ENCODE measurements at places on chromosomes 1 and 21. TPM values are rescaled to one million over a fixed set of nuclear protein-coding genes. Genes with fewer than 3 reads are reported as not detected.

SPRR3 gene
- not detected for total RNA-seq

FAM72B gene
- 9.0 TPM for total RNA-seq

LPAR3 gene
- total RNA-seq = 0.35 TPM

GNG4 gene
- total RNA-seq = 16.2 TPM

RABIF gene
- total RNA-seq = 14.6 TPM

DISC1 gene
- total RNA-seq = 0.21 TPM

MPL gene
- total RNA-seq = 0.31 TPM

FMO2 gene
- total RNA-seq = not detected

EDN2 gene
- 4.7 TPM for total RNA-seq

TRNP1 gene
- total RNA-seq = 211 TPM

HSD3B1 gene
- total RNA-seq = not detected

ELF3 gene
- total RNA-seq = 217 TPM

DMBX1 gene
- total RNA-seq = 0.71 TPM

SPATA45 gene
- not detected for total RNA-seq

GNAT2 gene
- total RNA-seq = not detected

RAB3B gene
- 5.5 TPM for total RNA-seq

RHBG gene
- not detected for total RNA-seq

CRNN gene
- not detected for total RNA-seq

CDC42BPA gene
- 6.4 TPM for total RNA-seq

LAMC2 gene
- 21.0 TPM for total RNA-seq

PLK3 gene
- 17.5 TPM for total RNA-seq

EPRS1 gene
- total RNA-seq = 77.7 TPM

PPP1R12B gene
- total RNA-seq = 0.95 TPM

CADM3 gene
- 0.15 TPM for total RNA-seq

TNFRSF1B gene
- total RNA-seq = 0.45 TPM

Data from A549 treated with RU486 at 1 μM for 4 hours (cell line).